Left kidney (tissue), 8 donors: ENCODE measurements at places on chromosomes 2 and 18.

DNA sequence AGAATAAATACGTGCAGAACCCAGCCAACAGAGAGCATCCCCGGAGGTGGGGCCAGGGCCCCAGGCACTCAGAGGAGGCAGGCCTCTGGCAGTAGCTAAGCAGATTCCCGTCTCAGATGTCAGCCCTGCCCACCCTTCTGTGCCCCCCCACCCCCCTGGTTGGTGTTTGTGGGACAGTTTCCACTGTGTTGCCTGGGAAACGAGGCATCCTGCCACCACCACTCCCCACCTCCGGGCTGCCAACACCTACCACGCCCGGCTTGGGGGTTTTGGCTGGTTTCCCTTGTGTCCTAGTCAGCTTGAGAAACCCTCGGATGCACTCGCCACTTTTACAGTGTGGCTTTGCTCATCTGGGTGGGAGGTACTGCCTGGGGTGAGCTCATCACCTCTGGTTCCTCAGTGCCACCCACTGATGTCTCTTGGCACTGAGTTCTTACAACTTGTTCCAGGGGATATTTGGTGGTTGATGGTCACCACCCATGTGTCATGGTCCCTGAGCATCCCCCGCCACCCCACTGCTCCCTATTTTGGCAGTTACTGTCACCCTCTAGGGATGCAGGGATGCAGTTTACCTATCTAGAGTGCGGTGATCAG, 72.4 kb upstream of the YWHAQ start:
- DNase-seq = no peak

DNA sequence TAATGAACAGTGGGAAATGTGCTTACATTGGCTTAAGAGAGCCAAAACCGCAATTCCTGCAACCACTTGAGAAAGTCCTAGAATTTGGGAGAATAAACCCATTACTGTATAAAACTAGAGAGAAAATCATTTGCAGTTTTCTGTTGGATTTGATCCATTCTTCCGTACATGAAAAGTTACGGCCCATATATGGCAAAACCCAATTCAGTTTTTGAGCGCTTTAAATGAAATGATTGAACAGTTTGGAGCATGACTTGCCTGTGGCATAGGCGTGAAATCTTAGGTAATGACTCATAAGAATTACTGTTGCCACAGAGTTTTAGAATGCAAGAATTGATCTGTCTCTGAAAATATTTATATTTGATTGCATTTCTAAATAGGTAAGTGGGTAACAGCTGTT, 52.0 kb downstream of the PHLPP1 start:
- DNase-seq = no peak

- DNase-seq = no peak
These were observed 32.1 kb downstream of the PSMD1 start for GRCh38 chr2:231088754-231089153.

DNA sequence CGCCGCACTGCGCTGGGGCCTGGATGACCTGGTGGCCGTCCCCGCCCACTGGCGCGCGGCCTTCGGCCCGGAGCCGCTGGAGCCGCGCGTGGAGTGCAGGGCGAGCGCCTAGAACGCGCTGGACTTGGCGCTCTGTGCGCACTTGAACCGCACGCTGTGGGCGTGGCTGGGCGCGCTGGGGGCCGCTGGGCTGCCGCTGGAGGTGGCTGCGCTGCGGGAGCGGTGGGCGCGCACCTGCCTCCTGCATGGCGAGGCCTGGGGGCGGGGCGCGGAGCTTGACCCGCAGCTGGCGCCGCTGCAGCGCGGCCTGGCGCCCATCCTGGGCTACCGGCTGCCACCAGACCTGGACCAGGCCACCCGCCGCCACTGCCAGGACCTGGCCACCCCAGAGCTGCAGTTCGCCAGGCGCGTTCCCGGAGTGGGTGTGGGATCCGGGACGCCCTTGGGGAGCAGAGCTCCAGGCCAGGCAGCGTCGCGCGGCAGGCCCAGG, 9.9 kb downstream of the AQP12B start:
- DNase-seq = no peak

- DNase-seq = no peak
These were observed 24.7 kb upstream of the ALLC start for GRCh38 chr2:3633089-3633981.

GRCh38 chr2:84417453-84418145, 41.5 kb downstream of the SUCLG1 start:
- DNase-seq = no peak
